ENCODE measurements at places on chromosomes 7 and 10.

DNA sequence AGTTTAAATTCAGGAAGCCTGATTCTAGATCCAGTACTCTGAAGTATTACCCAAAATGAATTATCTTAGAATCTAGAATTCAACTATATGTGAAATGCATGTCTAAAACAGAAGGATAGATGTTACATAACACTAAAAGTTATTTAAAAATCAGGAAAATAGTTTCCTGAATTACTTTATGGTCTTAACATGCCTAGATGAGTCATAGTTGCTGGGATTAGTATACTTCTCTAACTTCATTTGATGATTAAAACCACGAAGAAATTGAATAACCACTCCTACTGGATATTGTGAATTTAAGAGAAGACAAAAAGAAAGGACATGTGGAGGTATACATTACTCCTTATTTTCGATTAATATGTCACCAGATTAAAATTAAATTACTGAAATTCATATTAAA is 65.5 kb downstream of the ATAD1 start:
- no peak for DNase-seq

GRCh38 chr7:130372402-130373165 is 7.7 kb upstream of the CPA1 start:
- DNase-seq = no peak

DNA sequence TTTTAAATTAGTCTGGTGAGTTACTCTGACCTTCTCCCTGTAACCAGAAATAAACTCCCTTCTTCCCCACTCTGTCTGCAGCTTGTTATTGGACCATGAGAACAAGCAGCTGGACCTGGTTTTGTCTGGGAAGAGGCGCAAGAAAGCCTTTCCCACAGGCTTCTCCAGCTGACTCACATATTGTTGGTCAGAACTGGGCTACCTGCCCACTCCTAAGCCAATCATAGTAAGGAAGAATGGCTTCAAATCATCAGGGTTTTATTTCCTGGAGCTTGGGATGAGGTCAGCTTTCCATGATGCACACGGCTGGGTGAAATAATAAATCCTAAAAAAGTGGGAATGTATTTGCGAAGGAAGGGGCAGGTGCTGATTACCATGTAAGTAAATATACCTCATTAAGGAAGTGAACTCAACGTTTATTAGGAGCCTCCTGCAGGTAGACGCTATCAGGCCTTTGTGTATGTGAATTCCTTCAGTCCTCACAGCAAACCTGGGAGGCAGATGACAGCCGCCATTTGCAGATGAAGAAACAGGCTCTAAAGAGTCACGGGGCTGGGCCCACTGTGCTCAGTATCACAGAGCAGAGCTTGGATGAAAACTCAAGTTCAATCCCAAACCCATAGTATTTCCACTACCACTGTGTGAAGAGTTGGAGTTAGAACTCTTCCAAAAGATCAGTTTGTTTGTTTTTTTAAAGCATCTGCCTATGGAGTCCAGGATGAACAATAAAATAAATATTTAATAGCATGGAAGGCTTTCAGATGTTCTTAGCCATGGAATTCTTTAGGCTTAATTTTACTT is 32.8 kb downstream of the IL15RA start:
- no peak for DNase-seq

DNA sequence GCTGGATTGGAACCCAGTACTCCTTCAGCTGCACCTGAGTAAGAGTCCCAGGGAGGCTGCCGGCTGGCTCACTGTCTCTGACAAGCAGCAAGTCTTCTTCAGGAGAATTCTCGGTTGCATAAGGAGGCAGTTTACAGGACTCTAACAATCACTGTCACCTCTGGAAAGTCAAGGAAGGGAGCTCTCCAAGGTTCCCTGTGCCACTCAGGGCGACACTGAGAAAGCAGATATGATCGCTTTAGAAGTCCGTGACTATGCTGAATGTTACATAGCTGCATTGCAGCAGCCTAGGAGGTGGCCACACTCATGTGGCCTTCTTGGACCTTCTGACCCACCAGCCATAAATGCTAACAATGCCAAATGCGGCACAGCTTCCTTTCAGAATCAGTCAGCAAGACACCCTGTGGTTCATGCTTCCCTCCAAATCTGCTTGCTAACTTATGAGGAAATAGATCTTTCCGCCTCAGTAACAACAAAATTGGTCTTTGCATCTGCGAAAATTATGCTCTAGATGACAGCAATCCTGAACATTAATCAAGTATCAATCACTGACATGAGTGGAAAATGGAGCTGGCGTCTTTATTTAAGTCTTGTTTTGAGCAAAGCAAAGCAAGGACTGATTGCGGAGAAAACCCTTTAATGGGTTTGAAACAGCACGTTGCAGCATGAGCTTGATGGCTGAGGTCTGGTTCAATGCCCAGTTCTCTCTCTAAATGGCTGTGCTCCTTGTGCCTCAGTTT is 132.9 kb downstream of the ATXN7L1 start:
- no peak for DNase-seq

- DNase-seq = no peak
These were observed 919 bp upstream of the IDI2 start for GRCh38 chr10:1026578-1026977.

- DNase-seq = no peak
These were observed 104.2 kb upstream of the TMEM72 start for GRCh38 chr10:44806950-44807349.

DNA sequence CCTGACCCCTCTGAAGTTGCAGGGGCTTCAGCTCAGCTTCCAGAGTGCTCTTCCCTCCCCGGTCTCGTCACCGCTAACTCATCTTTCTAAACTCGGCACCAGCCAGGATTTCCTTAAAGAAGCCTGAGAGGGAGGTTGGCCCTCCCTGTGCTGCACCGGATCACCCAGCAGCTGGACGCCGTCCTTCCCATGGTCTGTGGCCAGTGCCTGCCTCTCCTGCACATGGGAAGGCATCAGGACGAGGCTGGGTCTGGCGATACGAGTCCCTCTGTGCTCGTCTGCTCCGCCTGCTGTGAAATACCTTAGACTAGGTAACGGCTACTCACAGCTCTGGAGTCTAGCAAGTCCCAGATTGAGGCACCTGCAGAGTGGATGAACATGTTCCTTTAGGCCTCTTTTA is 179.1 kb downstream of the ZMYND11 start:
- DNase-seq = no peak

GRCh38 chr10:30349967-30350735 is 1.1 kb upstream of the MTPAP start:
- no peak for DNase-seq

DNA sequence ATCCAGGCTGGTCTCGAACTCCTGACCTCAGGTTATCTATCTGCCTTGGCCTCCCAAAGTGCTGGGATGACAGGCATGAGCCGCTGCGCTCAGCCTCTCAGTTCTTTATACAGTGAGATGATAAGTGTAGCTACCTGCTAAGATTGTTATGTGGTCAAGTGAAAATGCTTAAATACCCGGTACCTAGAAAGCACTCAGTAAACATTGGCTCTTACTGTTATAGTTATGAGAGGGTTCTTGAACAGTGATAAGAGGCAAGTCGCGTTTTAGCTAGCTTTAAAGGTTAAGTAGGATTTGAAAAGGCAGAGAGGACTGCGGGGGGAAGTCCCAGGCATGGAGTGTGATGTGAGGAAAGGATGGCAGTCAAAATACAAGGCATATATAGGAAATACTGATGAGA is 4.5 kb downstream of the ZKSCAN1 start:
- no peak for DNase-seq

DNA sequence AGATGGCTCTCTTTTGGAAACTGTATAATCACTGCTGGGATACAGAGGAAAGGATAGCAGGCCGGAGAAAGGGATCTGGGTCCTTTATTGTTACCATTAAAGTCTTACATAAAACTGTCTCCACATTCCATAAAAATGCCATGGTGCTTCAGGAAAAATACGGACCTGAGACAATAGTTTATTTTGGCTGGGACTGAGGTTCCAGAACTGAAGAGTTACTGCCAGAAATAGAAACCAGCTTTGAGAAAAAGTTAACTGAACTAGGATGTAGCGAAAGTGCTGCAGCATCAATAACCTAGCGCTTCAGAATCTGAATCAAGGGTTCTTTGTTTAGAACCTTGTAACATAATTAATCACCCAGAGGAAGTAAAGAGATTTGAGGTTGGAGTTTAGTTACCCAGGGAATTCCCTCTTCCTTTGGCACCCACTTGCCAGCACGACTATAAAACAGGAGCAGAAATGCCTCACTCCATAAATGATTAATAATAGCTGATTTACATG is 38.0 kb downstream of the MEOX2 start:
- no peak for DNase-seq

GRCh38 chr10:25390733-25391132 is 215.9 kb downstream of the GPR158 start:
- no peak for DNase-seq

- no peak for DNase-seq
These were observed 31.1 kb upstream of the CRHR2 start for GRCh38 chr7:30713392-30713791.

- no peak for DNase-seq
These were observed at the start of gene MICALL2 for GRCh38 chr7:1458683-1459511. Gene MICALL2, minus strand, starts transcription at chr7:1459470. Its CDS starts 144 bp downstream, at chr7:1459326.

GRCh38 chr10:44926751-44927351 is 15.7 kb downstream of the TMEM72 start:
- no peak for DNase-seq

DNA sequence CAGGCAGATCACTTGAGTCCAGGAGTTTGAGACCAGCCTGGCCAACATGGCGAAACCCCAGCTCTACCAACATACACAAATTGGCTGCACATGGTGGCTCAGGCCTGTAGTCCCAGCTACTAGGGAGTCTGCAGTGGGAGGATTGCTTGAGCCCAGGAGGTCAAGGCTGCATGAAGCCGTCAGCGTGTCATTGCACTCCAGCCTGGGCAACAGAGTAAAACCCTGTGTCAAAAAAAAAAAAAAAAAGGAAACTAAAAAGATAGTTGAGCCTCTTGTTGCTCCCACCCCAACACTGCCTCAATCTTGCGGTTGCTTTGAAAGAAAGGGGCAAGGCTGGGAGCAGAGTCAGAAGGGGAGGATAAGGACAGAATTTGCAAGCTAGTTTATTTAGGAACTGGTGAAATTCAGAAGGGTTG is 69.9 kb downstream of the SYPL1 start:
- no peak for DNase-seq

- peak; percentile 2 for DNase-seq
These were observed 142.3 kb downstream of the VPS50 start for GRCh38 chr7:93374345-93374940.

GRCh38 chr7:34260279-34260678 is 354.9 kb downstream of the BMPER start:
- no peak for DNase-seq

DNA sequence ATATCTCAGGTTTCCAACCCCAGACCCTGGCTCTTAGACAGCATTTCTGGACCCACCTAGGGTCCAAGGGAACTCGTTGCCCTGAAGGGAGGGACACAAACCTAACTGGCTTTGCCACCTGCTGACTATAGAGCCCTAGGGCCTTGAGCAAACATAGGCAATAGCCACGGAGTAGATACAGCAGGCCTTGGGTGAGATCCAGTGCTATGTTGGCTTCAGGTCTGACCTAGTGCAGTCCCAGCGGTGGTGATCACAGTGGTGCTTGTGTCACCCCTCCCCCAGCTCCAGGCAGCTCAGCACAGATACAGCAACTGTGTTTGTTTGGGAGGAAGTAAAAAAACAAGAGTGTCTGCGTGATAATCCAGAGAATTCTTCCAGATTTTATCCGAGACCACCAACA is 9.7 kb upstream of the TNKS2 start:
- no peak for DNase-seq

DNA sequence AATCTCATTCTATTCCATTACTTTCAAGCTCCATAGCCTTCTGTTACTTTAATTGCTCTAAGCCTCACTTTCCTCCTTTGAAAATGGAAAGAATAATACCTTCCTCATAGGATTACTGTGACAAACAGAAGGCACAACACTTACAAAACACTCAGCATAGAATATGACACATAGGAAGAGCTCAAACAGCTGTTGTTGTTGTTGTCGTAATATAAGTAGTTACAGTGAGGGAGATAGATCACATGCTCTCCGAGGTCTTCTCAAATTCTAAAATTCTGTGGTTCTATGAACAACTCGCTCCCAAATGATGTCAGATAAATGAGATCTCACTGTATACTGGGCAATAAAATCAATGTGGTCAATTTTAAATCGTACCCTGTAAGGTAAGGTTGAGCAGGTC is 1049.3 kb upstream of the C7orf33 start:
- peak; percentile 99 for DNase-seq

DNA sequence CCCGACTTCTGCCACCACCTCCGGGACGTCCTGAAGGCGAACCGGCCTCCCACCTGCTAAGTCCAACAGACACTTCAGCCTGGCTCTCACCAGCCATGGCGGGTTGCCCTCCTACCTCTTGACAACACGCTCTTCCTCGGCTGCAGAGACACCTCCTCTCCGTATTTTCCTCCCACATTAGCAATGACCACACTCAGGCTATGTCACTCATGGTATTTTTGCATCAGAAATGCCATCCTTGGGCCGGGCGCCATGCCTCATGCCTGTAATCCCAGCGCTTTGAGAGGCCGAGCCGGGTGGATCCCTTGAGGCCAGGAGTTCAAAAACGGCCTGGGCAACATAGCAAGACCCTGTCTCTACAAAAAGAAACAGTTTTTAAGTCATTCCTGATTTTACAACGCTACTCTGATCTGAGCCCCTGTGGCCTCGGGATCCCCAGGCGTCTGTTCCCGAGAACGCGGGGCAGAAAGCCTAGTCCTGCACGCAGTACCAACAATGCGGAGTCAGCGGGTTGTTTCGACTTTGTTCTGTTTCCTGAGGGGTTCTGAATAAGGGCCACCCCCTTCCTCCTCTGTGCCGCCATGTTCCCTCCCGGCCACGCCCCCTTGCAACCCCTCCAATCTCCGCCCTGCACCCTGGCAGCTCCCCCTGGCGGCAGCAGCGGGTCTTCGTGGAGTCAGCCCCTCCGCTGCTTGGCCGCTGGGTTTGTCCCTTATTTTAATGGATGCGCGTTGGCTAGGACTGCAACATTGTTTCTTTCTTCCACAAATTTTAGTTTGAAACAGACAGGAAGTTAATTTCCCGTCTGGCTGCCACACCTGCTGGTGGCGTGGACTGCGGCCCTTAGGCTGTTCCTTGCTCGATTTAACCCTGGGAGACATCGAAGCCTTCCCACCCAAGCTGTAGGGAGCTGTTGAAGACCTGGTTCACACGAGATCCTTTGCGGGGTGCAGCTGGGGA is 9.7 kb upstream of the ZFAND2A start:
- no peak for DNase-seq

- DNase-seq = no peak
These were observed 143.6 kb downstream of the EBF3 start for GRCh38 chr10:129820451-129820850.

GRCh38 chr7:99380823-99381663 is 6.5 kb downstream of the ARPC1B start:
- no peak for DNase-seq
